ENCODE measurements at places on chromosomes 13 and 19.

DNA sequence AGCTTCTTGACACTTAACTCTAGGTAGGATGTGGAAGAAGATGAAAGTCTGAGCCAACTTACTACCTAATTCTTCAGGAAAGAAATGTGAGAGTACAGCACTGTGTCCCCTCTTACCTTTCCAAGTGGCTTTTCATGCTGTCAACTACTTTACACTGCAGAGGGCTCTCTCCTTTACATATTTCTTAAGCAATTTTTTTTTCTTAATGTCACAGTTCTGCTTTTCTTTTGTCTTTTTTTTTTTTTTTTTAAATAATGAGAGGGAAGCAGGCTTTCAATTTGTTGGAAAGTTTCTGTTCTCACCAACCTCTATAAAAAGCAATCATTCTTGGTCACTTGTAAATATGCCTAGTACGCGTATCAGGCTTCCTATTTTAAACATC, 212.7 kb upstream of the MIR17HG start:
- DNase-seq = no peak

GRCh38 chr19:1445185-1445931, 4.6 kb upstream of the APC2 start:
- peak; percentile 54 for DNase-seq

DNA sequence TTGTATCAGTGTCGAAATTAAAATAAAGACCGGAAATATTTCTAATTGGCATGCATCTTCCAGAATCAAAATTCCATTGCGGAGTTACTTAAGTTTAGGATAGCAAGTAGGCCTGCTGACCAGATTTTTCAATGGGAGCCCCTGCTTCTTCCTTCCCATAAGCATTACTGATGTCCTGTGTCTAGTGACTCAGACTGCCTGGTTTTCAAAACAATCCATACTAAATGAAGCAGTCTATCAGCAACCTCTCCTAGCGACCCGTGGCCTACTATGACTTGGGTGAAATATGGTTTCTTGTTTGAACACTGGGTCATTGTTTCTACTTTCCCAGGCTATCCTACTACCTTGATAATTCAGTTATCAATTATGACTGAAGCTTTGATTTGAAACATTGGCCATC, 571.6 kb downstream of the TBC1D4 start:
- no peak for DNase-seq

- DNase-seq = no peak
These were observed 151.5 kb downstream of the NHLRC3 start for GRCh38 chr13:39189778-39190177.
